ENCODE measurements at places on chromosomes 4 and X.
A peak's percentile ranks its signal among the peaks of the same experiment; 100 is the strongest.

DNA sequence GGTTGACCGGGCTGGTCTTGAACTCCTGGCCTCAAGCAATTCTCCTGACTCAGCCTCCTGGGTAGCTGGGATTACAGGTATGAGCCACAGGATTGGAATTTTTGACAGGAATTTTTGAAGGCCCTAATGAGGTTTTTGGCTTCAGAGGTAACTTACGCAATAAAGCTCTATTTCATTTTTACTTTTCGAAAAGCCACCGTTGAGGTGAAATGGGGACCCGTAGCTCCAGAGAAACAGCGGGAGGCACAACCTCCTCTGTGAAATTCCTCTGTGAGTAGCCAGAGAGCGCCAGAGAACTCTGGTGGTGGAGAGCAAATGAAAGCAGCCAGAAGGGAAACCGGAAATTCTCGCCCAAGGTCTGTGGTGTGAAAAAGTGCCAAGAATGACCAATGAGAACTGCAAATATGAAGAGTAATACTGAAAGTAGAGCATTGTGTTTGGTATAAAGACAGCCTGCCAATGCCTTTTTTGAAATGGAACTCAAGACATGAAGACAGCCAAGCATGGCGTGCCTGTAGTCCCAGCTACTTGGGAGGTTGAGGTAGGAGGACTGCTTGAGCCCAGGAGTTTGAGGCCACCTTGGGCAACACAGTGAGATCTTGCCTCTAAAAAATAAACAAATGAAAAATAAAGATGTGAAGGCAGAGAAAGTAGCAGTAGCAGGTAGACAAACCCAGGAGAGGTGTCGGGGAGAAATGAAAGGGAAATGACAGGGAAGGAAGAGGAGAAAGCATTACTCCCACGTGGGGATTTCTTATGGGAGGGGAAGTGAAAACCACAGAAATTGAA is 33.0 kb upstream of the TMEM131L start:
- peak; percentile 60 for DNase-seq

DNA sequence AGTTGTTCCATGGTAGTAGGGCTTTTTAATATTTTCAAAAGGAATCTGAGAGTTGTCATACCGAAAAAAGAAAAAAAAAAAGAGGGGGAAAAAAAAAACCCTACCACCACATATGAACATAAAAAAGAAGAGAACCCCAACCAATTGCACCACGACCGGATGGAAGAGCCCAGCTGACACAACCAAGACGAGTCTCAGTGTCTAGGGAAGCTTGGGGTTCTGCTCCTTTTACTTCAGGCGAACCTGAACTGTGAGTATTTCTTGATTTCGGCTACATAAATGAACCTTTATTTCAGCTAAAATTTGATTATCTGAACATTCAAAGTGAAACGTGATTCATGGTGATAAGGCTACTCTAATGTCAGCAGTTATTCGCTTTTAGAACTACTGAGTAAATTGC is at the start of gene GPR34:
Gene GPR34, plus strand, starts transcription at position 139 of the 400 bp plus-strand sequence. CDS start 6,661 bp downstream, outside the sequence.
- DNase-seq, result no peak

GRCh38 chr4:67571975-67572374 is 13.4 kb downstream of the STAP1 start:
- DNase-seq, result no peak

DNA sequence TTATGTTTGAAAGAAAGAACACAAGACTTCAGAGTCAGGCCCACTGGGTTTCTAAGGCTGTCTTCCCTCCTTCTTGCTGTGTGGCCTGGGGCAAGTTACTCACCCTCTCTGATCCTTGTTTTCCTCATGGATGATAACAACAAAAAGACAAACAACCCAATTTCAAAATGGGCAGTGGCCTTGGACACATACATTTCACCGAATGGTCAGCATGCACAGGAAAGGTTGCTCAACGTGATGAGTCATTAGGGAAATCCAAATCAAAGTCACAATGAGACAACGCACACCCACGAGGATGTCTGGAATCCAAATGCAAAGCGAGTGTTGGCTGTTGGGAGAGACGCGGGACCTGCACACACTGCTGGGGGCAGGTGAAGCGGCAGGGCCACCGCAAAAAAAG is 50.8 kb upstream of the PPP2R2C start:
- no peak for DNase-seq
